ENCODE measurements at places on chromosomes 4 and X.
A peak's percentile ranks its signal among the peaks of the same experiment; 100 is the strongest.

- H3K27me3 ChIP-seq = peaks cover 5% of the 10 kb centered on the region
- H3K36me3 ChIP-seq = no peaks in the 10 kb centered on the region
- H3K27ac ChIP-seq = peak overlapping the region; percentile 79
- no peak overlapping the region for H3K4me3 ChIP-seq
- DNase-seq = no peak
- no peaks in the 10 kb centered on the region for H3K4me1 ChIP-seq
These were observed 94.6 kb upstream of the RPS6KA3 start for GRCh38 chrX:20361081-20361889.

- no peak overlapping the region for H3K27ac ChIP-seq
- DNase-seq = no peak
- H3K4me3 ChIP-seq = no peak overlapping the region
- H3K4me1 ChIP-seq = no peaks in the 10 kb centered on the region
- H3K27me3 ChIP-seq = no peaks in the 10 kb centered on the region
- no peaks in the 10 kb centered on the region for H3K36me3 ChIP-seq
These were observed 72.9 kb downstream of the WDR44 start for GRCh38 chrX:118418811-118419251.

GRCh38 chr4:169988252-169988651 lies 37.9 kb downstream of the MFAP3L start:
- no peak overlapping the region for H3K27ac ChIP-seq
- DNase-seq = no peak
- H3K36me3 ChIP-seq = no peaks in the 10 kb centered on the region
- no peaks in the 10 kb centered on the region for H3K27me3 ChIP-seq
- no peaks in the 10 kb centered on the region for H3K4me1 ChIP-seq

- no peaks in the 10 kb centered on the region for H3K27me3 ChIP-seq
- H3K27ac ChIP-seq = no peak overlapping the region
- DNase-seq = no peak
- H3K36me3 ChIP-seq = no peaks in the 10 kb centered on the region
- no peaks in the 10 kb centered on the region for H3K4me1 ChIP-seq
These were observed 17.6 kb upstream of the DCUN1D4 start for GRCh38 chr4:51825341-51825740.

DNA sequence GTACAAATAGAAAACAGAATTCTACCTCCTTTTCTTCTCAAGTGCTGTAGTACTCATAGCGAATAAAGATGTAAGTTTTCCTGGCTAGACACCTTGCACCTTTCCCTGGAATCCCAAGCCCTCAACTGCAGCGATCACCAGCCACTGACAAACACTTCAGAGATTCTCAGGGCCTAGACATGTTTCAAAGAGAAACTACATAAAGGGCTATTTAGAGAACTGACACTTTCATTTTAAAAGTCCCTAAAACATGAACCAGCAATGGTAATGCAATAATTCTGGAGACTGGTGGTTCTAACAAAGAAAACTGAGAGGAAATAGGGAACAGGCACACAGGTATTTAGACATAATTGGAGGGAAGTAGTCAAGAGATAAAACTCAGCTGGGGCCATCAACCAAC lies 35.7 kb downstream of the FANCB start:
- H3K4me3 ChIP-seq = no peak overlapping the region
- no peaks in the 10 kb centered on the region for H3K27me3 ChIP-seq
- H3K36me3 ChIP-seq = no peaks in the 10 kb centered on the region
- no peak overlapping the region for H3K27ac ChIP-seq
- no peaks in the 10 kb centered on the region for H3K4me1 ChIP-seq

- H3K27ac ChIP-seq = no peak overlapping the region
- no peaks in the 10 kb centered on the region for H3K36me3 ChIP-seq
- no peak overlapping the region for H3K4me3 ChIP-seq
- no peaks in the 10 kb centered on the region for H3K27me3 ChIP-seq
These were observed 47.8 kb downstream of the LHFPL1 start for GRCh38 chrX:112631892-112632291.

GRCh38 chrX:140713174-140713539 lies 3.6 kb downstream of the LINC00632 start:
- DNase-seq = no peak
- H3K4me1 ChIP-seq = no peaks in the 10 kb centered on the region
- peaks cover 5% of the 10 kb centered on the region for H3K27me3 ChIP-seq
- no peaks in the 10 kb centered on the region for H3K36me3 ChIP-seq

- H3K36me3 ChIP-seq = peaks cover 29% of the 10 kb centered on the region
- no peak overlapping the region for H3K4me3 ChIP-seq
- no peaks in the 10 kb centered on the region for H3K4me1 ChIP-seq
- no peak for DNase-seq
These were observed 19.6 kb downstream of the VBP1 start for GRCh38 chrX:155235891-155236290.

- H3K27me3 ChIP-seq = peaks cover 87% of the 10 kb centered on the region
- peak; percentile 56 for DNase-seq
These were observed 2.4 kb upstream of the PCDH10 start for GRCh38 chr4:133146574-133147241.

DNA sequence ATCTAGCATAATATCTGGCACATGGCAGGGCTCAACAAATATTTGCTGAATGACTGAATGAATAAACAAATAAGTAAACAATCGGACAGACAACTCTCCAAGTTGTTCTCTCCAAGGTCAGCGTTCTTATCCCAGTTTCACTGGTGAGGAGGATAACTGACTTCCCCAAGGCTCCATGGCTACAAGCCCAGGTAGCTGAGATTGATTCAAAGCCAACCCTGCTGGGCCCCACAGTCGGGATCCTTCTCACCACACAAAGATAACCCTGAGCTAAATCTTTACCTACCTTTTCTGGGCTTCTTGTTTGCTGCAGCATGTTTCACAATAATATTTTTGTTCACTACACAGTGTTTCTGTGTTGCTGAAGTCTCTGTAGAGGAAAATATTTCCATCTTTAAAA lies 54.9 kb downstream of the USP46 start:
- H3K36me3 ChIP-seq = no peaks in the 10 kb centered on the region
- no peaks in the 10 kb centered on the region for H3K4me1 ChIP-seq
- H3K27ac ChIP-seq = no peak overlapping the region
- no peak for DNase-seq

GRCh38 chr4:152640058-152640921 lies 39.5 kb downstream of the TMEM154 start:
- no peak overlapping the region for H3K4me3 ChIP-seq
- peak overlapping the region; percentile 16 for H3K27ac ChIP-seq
- no peaks in the 10 kb centered on the region for H3K27me3 ChIP-seq
- H3K36me3 ChIP-seq = no peaks in the 10 kb centered on the region

DNA sequence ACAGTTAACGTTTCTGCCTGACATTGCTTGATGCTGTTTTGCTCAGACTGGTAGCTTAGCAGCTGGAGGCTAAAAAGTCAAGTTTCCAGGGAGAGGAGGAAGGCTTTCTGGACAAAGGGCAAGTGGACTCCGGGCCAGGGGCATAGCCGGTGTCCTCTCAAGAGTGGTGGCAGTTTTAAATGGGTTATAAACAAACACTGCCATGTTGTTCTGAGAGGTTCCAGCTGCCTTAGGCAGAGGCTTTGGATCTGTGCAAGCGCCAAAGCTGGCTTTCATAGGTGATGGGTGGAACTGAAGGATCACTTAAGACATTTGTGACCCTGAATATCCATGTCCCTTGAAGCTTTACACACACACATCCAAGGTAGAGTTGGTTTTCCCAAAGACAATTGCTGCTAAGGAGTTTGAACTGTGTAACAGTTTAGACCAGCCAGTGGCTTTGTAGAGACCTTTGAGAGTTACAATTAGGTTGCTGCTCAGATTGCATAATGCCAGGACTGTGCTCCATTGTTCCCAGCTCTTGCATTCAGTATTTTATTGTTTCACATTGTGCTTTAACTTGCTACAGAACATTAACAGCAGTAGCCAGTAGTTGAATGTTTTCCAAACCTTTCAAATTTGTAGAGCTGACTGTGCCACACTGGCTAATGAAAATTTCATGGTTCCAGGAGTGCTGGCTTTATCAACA lies 54.1 kb upstream of the AP1S2 start:
- H3K27me3 ChIP-seq = peaks cover 4% of the 10 kb centered on the region
- peaks cover 2% of the 10 kb centered on the region for H3K4me1 ChIP-seq

DNA sequence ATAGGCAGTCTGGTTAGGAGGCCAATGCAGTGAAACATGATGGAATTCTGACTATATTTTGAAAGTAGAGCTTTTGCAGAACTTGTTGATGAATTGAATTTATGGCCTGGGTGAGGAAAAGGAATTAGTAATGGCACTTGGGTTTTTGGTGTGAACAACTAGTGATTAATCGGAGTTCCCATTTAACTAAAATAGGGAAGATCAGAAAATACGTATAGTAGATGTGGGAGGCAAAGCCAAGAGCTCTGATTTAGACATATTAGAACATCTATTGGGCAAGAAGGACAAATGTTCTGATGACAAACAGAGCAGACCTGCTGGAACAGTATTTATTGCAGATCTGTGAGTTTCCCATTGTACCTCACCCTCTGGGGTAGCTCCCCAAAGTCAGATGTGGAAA lies 12.3 kb upstream of the NDP start:
- DNase-seq = no peak
- H3K27me3 ChIP-seq = no peaks in the 10 kb centered on the region
- no peak overlapping the region for H3K27ac ChIP-seq
- H3K4me1 ChIP-seq = no peaks in the 10 kb centered on the region

DNA sequence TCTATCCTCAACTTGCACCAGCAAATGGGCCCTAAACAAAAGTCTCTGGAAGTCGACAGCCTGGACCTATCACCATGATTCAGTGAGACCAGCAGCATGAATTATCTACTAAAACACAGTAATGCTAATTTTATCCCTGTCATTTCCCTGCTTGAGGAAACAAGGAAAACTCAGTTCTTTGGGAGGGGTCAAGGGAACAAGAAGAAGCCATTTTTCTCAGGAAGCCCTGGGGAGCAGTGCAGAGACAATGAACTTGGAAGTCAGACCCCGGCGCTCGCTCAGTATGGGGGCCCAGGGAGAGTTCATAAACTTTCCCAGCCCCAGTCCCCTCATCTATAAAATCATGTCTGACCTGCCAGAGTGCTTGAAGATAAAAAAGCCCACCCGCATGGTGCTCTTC lies 50.4 kb downstream of the DCTD start:
- H3K4me3 ChIP-seq = no peak overlapping the region
- no peaks in the 10 kb centered on the region for H3K36me3 ChIP-seq
- DNase-seq = no peak
- H3K27ac ChIP-seq = no peak overlapping the region
- H3K4me1 ChIP-seq = no peaks in the 10 kb centered on the region

- H3K27me3 ChIP-seq = no peaks in the 10 kb centered on the region
- peak; percentile 13 for DNase-seq
- no peaks in the 10 kb centered on the region for H3K36me3 ChIP-seq
- peaks cover 3% of the 10 kb centered on the region for H3K4me1 ChIP-seq
- H3K4me3 ChIP-seq = peak overlapping the region; percentile 20
- H3K27ac ChIP-seq = peak overlapping the region; percentile 76
These were observed 88.6 kb upstream of the TRIM2 start for GRCh38 chr4:153115322-153116290.

- H3K27ac ChIP-seq = no peak overlapping the region
- no peaks in the 10 kb centered on the region for H3K36me3 ChIP-seq
- peaks cover 1% of the 10 kb centered on the region for H3K27me3 ChIP-seq
- H3K4me3 ChIP-seq = no peak overlapping the region
These were observed 213.1 kb upstream of the NOCT start for GRCh38 chr4:138802499-138802898.

DNA sequence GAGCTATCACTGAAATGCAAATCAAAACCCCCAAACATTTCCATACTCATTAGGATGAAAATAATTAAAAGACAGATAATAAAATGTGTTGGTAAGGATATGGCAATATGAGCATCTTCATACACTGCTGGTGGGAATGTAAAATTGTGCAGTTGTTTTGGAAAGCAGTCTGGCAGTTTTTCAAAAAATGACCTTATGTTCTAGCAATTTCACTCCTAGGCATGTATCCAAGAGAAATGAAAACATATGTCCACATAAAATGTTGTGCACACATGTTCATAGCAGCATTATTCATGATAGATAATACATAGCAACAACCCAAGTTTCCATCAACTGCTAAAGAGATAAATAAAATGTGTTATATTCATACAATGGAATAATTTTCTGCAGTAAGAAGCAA lies 14.8 kb upstream of the GPRASP2 start:
- no peaks in the 10 kb centered on the region for H3K36me3 ChIP-seq
- no peak overlapping the region for H3K27ac ChIP-seq
- no peak overlapping the region for H3K4me3 ChIP-seq
- no peaks in the 10 kb centered on the region for H3K4me1 ChIP-seq
- no peaks in the 10 kb centered on the region for H3K27me3 ChIP-seq
- no peak for DNase-seq

- DNase-seq = no peak
- H3K4me3 ChIP-seq = no peak overlapping the region
- H3K27ac ChIP-seq = no peak overlapping the region
- H3K4me1 ChIP-seq = peaks cover 3% of the 10 kb centered on the region
These were observed 47.0 kb upstream of the RAPGEF2 start for GRCh38 chr4:159055833-159056232.

GRCh38 chr4:114782415-114783214 lies 184.0 kb downstream of the UGT8 start:
- no peaks in the 10 kb centered on the region for H3K36me3 ChIP-seq
- no peaks in the 10 kb centered on the region for H3K27me3 ChIP-seq
- no peak overlapping the region for H3K4me3 ChIP-seq
- no peaks in the 10 kb centered on the region for H3K4me1 ChIP-seq

- no peaks in the 10 kb centered on the region for H3K36me3 ChIP-seq
- DNase-seq = no peak
- H3K27me3 ChIP-seq = no peaks in the 10 kb centered on the region
- H3K27ac ChIP-seq = no peak overlapping the region
- no peaks in the 10 kb centered on the region for H3K4me1 ChIP-seq
- H3K4me3 ChIP-seq = no peak overlapping the region
These were observed 134.5 kb downstream of the UCHL1 start for GRCh38 chr4:41391271-41391670.

DNA sequence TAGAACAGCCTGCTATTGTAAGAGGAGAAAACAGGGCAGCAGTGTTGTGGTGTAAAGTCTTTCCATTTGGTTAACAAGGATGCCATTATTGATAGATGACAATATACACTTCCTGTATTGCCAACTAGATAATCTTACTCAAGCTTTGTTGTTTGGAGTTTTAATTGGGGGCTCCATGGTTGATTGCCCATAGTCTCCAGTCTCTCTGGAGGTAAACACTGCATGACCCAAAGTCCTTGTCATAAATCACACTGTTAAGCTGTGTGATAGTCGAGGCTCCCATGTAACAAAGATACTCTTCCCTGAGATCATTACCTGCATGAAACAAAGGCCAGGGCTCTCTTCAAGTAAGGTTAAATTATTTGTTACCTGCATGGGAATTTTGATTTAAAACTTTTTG lies 394.6 kb downstream of the C4orf33 start:
- no peak overlapping the region for H3K27ac ChIP-seq
- no peak overlapping the region for H3K4me3 ChIP-seq
- no peaks in the 10 kb centered on the region for H3K36me3 ChIP-seq
- no peaks in the 10 kb centered on the region for H3K4me1 ChIP-seq
- no peaks in the 10 kb centered on the region for H3K27me3 ChIP-seq
- DNase-seq = no peak

DNA sequence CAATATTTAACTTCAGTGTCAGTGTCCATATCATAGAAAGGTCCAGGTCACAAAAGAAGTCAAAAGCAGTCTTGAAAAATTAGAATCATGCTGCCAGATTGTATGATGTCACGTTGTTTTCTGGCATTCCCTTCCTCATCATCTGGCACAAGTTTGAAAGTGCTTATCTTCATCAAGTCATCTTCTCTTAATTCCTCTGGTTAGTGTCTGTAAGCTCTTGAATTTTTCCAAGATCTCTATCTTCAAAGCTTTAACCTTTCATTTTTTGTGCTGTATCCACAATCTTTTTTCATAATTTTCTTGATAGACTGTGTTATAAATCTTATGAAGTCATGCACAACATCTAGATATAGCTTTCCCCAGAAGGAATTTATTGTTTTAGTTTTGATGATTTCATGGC lies 682.7 kb upstream of the AADAT start:
- no peak overlapping the region for H3K4me3 ChIP-seq
- no peak overlapping the region for H3K27ac ChIP-seq

Data from left lung (tissue), 14 donors.